Keratinocyte (primary cell): ENCODE measurements at places on chromosomes 4 and X.

GRCh38 chrX:105837232-105837631, 14.9 kb downstream of the NRK start:
- no peak for DNase-seq

DNA sequence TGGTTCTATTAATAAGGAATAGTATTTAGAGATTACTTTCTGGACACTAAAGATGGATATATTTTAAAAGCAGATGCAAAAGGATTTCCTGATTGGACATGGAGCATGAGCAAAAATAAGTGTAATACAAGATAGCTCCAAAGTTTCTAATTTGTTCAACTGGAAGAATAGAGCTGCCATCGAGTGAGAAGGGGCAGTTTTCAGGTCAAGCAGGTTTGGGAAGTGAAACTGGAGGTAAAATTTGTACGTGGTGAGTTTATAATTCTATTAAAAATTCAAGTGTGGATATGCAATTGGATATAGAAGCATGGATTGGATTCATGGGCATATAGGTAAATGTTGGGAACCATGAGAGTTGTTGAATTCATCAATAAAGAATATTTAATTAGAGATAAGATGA, 31.8 kb downstream of the PRDM8 start:
- DNase-seq, result no peak

DNA sequence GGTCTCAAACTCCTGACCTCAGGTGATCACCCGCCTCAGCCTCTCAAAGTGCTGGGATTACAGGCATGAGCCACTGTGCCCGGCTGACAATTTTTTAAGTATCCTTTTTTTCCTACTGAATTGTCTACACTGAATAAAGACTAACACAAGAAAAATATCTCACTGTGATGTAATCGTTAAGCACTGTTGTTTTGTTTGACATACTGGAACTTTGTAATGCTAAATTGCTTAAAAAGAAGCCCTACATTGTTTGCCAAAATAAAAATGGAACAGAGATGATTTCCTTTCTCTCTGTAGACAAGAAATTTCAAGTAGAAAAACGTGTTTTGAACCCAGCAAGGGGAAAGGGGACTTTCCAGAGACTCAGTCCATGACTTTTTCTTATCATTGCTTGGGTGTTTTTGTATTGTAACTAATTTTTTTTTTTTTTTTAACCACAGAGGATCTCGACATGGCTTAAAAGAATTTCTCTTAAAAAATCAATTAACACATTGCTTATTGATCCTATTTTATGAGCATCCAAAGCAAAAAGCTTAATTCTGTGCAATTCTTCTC, 74.9 kb downstream of the TMEM156 start:
- no peak for DNase-seq

GRCh38 chr4:185290018-185290607, 80.7 kb downstream of the SNX25 start:
- DNase-seq, result no peak

DNA sequence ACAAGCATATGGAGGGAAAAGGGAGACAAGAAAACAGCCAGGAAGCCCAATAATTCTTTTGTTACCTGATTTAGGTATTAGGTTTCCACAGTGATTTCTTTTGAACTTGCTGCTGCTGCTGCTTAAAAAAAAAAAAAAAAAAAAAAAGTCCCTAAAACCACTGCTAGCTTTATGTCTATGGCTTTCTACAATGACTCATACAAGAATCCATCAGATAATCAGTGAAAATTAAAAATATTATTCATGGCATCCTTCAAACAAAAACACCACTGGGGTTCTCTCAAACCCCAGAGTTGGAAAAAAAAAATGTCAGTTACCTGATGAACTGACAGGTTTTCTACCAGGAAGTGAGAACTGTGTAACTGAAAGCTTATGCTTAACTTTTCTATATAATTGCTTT, 14.3 kb downstream of the EPHA5 start:
- DNase-seq, result no peak

- peak; percentile 0 for DNase-seq
These were observed 239.3 kb downstream of the GRIA2 start for GRCh38 chr4:157459785-157460184.

DNA sequence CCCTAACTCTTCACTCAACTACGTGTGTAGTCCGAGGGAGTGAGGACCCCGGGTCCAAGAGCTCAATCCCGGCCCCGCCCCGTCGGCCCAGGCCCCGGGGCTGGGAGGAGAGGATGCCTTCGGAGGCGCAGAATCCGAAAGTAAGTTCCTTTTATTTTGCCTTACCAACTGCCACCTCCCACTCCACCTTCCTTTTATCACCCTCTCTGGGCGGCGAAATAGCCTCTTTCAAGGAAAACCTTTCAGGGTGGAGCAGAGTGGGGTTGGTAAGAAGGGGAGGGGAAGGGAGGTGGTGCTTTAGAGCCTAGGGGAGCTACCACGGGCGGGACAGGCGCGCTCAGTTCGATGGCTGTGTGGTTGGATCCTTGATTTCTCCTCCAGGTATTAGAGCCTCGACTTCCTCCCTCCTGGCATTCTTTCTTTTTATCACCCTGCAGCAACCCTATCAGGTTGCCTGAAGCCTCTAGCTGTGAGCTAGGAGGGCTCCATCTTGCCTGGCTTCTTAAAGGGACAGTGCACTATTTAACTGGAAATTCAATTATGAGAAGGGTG, 191.2 kb downstream of the RRAGB start:
- DNase-seq, result no peak

GRCh38 chrX:150869450-150869849, 29.0 kb downstream of the CD99L2 start:
- no peak for DNase-seq

- no peak for DNase-seq
These were observed 106.4 kb upstream of the FAM241A start for GRCh38 chr4:112038861-112039260.

GRCh38 chr4:7457201-7458065, 22.7 kb upstream of the PSAPL1 start:
- DNase-seq, result no peak

DNA sequence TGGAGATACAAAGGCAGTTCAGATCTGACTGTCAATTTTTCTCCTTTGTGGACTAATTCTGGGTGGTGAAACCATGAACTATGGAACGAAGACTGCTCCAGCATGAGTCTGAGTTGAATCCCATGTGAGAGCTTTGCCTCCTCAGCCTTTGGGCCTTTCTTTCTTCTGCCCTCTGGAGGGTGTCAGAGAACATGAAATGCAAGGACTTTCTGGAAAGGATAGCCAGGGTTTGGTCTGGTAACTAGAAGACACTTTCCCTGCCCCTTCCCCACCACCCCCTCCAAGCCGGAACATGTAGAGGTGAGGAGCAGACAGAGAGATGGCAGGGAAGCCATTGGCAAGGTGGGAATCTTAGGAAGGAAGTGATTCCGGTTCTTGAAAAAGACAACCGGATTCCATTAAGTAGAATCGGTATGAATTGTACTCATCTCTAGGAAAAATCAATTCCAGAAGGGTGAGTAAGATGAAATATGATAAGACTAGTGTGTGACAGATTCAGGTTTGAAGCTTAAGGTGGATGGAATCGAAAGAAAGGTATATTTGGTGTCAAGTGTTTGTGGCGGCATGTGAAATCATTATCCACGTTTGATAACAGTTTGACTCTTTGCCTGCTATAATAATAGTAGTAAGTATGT, 19.0 kb downstream of the FHL1 start:
- no peak for DNase-seq

- DNase-seq, result no peak
These were observed 28.1 kb upstream of the JAKMIP1 start for GRCh38 chr4:6228158-6229067.

DNA sequence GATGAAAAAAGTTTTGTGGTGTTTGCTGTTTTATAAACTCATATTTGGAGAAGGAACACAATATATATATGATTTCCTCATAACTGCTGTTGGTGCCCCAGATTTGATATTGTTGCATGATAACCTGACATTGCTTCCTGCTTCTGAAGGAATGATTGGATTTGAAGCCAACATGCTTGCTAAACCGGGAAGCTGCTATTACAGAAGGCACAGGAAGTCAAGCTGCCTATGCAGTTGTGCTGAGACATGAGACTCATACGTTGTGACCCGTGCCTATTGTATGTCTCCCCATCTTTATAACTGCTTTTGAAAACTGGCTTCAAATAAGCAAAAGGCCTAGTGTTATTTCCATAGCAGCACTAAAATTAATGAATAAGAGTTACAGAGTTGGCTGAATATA, 32.9 kb downstream of the GAB1 start:
- no peak for DNase-seq

DNA sequence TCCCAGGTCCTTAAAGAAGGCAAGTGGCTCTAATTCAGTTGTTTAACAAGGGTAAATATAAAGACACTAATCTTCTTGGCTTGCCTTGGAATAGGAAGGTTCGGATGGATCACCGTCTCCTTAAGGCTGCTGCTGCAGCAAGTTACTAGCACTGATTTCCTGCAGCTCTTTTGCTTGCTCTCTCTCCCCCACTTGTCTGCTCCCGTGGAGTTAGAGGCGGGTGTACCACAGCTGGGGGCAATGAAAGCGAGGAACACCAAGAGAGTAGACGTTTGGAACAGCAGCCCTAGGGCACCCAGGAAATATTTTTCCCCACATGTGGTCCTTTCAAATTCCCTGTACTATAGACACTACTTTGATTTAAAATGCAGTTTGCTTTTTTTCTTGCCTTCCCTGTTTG, 202.2 kb downstream of the SH2D1A start:
- DNase-seq, result no peak

- peak; percentile 38 for DNase-seq
These were observed 1.1 kb upstream of the MFAP3L start for GRCh38 chr4:170027181-170027829.

DNA sequence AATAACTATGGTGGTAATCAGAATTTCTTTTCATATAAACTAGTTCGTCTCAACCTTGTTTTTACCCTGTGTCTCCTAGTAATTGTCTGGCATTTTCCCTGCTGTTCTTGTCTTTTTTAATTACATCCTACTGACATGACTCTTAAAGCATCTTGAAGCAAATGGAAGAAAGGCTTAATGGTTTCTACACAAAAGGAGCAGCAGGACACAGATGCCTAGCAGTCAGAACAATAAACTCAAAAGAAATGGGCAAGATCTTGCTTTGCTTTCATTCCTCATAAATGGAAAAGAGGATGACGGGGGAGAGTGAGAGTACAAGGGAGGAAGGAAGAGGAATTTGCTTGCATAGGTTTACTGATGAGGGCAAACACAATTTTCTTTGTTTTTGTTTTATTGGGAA, 293.2 kb upstream of the EMCN start:
- no peak for DNase-seq

- no peak for DNase-seq
These were observed 75.6 kb upstream of the HELT start for GRCh38 chr4:184942444-184943425.

DNA sequence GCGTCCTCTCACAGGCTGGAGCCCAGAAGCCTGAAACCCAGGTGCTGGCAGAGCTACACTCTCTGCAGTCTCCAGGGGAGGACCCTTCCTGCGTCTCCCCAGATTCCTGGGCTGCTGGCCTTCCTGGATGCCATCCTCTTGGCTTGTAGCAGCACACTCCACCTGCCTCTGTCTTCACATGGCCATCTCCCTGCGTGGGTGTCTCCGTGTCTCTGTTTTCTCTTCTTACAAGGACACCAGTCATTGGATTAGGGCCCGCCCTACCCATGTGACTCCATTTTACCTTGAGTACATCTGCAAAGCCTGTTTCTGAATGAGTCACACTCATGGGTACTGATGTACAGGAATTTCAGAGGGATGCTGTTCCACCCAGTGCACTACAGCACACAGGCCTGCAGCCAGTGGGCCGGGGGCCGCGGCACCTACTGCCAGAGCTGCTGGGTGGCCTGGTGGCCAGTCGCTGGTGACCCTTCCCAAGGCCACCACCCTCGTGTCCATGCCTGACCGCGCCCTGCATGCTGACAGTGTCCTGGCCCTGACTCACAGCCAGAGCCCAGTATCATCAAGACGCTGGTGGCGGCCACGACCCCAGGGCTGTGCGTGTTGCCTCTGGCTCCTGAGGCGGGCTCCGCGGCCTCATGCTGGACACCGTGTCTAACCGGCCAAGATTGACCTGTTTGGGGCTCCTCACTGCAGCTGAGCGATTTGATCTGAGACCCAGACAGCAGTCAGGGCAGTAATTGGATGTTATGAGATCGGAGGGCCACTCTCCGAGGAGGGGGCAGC, 63.6 kb upstream of the NKX1-1 start:
- no peak for DNase-seq

- no peak for DNase-seq
These were observed at the start of gene RAB9B for GRCh38 chrX:103831803-103832544. TSS of gene RAB9B (minus strand) at chrX:103832257. CDS start at chrX:103825784, 6,473 bp downstream.

DNA sequence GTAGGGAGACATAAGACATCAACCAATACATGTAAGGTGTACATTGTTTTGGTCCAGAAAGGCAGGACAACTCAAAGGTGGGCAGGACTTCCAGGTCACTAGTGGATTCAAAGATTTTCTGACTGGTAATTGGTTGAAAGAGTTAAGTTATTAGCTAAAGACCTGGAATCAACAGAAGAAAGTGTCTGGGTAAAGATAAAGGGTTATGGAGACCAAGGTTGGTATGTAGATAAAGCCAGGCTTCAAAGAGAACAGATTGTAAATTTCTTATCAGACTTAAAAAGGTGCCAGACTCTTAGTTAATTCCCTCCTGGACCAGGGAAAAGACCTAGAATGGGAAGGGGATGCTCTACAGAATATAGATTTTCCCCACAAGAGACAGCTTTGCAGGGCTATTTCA, 28.3 kb upstream of the GAB1 start:
- no peak for DNase-seq

- no peak for DNase-seq
These were observed 18.1 kb downstream of the CCSER1 start for GRCh38 chr4:90145319-90145718.

DNA sequence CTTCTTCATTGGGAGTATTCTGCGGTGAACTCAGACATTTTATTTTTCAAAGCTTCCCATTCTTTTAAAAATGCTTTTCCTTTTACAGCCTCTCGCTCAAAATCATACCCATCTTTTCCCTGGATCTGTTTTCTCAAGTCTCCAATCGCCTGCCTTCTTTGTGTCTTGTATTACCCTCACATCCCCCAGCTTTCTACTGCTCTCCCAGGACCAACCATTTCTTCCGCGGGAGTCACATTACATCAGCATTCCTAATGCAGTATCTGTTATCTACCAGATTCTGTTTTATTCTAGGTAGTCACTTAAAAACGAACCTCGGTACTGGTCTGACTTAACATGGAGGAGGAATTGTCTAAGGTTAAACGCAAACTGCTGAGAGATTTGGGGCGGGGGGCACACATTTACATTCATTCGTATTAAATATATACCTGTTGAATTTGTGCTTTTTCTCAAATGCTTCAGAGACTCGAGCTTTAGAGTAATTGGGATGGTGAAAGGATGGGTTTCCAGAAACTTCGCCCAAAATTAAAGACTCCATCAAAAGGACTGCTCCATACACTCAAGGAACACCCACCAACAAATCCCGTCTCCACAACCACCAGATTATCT, 493 bp upstream of the UCHL1 start:
- no peak for DNase-seq
